Fibroblast of the conjunctiva (primary cell): ENCODE measurements at places on chromosomes 2 and 18.

GRCh38 chr2:121824264-121824663, 68.8 kb downstream of the TSN start:
- no peak for DNase-seq

GRCh38 chr2:170984079-170984478, 55.0 kb downstream of the GORASP2 start:
- DNase-seq, result no peak

DNA sequence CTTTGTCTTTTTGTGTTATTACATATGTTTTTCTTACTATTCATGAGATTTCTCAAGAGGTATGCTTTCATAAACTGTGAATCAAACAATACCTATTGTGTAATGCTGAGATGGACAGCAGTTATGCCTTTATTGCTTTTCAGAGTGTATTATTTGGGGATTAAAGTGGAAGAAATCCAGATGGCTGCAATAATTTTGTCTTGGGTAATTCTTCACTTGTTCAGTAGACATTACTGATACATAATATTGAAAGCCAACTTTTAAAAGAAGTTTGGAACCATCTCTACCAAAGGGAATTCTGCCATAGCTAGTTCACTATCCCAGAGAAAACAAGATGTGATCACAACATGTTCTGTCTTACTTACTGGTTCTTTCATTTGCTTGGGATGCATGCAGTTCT, 253.4 kb upstream of the ZSWIM2 start:
- DNase-seq, result no peak

GRCh38 chr2:162011706-162012564, 62.1 kb downstream of the DPP4 start:
- no peak for DNase-seq

DNA sequence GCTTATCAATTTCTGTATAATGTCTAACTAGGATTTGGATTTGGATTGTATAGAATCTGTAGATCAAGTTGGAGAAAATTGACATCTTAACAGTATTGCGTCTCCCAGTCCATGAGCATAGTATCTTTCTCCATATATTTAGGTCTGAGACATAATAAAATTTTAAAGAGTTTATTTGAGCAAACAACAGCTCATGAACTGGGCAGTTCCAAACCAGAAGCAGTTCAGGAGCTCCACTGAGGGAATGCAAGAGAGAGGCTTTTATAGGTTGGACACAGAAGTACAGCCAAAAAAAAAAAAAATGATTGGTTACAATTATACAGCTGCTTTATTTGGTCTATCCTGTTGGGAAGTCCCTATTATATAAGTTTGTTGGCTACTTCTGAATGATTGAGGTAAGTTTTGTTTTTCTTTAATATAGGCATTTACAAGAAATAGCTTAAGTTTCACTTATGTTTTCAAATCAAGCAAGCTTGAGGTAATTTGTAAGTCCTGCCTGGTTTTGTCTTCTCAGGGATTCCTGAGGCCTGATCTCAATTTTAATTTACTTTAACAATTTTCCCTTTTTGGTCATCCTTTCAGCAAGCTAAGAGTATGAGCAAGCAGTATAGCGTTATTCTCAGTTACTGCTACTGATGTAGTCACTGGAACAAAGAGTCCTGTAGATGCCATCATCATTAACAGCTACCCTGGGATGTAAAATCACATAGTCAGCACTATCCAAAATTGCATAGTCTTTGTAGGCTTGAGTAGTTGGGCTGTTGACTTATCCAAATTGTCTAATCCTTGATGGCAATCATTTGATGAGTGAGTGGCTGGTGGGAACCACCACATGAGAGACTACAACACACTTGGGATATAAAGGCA, 27.5 kb upstream of the RUFY4 start:
- DNase-seq, result no peak

GRCh38 chr2:205932861-205933260, 153.1 kb downstream of the INO80D start:
- DNase-seq, result no peak
